ENCODE measurements at places on chromosomes 13 and 19.

- DNase-seq = no peak
Observed at GRCh38 chr13:30997697-30998096, 65.2 kb downstream of the TEX26 start.

DNA sequence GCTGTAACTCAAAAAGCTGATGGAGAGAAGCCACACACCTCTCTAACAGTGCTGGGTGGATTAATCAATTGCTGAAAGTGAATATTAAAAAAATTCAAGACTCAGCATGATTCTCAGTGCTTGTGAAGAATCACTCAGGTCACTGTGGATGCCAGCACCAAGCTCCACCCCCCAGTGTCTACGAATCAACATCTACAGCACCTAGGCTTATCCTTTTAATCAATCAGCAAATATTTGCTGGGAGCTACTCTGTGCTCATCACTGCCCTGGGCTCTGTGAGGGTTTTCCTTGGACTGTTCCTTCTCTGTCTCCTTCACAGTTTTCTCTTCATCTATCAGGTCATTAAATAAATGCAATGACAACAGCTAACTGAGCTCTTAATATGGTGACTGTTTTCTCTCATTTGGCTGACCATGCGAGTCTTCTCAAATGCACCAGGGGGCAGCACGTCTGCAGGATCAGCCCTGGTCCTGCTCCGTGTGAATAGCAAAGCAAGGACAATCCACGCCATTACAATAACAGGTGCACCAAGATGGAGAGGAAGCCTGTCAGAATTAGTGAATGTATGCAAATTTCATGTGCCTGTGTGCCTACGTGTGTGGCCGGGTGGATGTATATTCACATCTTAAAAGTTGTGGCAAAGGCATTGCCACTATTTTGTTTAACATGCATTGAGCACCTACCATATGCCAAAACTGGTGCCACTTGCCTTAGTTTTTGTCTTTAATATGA is 14.6 kb upstream of the C13orf42 start:
- peak; percentile 16 for DNase-seq

DNA sequence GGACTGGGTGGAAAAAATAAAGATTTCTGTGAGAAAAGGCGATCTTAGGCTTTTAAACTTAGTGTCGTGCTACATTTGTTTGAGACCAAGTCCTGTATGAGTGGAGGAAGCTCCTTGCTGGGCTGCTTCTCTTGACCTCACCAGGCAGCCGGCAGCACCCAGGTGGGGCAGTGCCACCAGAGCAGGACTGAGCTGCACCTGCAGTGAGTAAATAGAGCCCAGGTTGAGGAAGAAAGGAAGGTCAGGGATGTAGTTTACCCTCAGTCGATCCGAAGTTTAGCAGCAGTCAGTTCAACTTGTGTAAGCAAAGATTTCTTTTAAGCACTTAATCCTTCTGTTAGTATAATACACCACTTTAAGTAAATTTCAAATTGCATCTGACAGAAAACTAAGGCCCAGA is 13.6 kb downstream of the HNRNPM start:
- DNase-seq = no peak

DNA sequence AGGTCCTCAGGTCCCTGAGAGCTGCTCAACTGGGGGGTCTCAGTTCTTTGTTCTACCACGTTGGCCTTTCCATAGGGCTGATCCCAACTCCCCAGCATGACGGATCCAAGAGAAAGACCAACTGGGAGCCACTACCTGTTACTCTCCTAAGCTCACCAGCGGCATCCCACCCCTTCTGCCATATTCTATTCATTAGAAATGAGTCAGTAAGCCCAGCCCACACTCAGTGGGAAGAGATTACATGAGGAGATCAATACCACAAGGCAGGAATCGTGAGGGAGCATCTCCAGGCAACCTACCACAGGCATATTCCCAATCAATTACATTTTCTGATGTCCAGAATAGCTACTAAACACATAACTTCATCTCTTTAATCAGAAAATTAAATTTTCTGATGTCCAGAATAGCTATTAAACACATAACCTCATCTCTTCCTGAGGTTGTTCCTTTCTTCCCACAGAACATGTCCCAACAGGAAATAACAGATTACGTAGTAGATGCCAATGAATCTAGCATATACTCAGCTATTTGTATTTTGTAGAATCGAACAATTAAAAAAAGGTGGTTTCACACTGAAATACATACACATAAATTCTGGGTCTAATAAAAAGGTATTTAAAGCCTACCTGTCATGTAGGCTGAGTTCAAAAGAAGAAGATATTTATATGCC is 708.1 kb upstream of the ARGLU1 start:
- DNase-seq = no peak

DNA sequence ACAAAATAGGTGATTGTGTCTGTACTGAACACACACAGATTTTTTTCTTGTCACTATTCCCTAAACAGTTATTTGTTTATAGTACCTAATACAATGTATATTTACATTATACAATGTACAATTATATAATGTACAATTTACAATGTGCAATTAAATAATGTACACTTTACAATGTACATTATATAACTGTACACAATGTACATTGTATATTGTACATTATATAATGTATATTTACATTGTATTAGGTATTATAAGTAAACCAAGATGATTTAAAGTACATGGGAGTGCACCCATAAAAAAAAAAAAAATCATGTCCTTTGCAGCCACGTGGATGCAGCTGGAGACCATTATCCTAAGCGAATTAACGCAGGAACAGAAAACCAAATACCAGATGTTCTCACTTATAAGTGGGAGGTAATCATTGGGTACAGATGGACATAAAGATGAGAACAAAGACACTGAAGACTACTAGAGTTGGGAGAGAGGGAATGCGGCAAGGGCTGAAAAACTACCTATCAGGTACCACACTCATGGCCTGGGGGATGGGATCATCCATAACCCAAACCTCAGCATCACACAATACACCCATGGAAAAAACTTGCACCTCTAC is 68.1 kb downstream of the ABCC4 start:
- no peak for DNase-seq

DNA sequence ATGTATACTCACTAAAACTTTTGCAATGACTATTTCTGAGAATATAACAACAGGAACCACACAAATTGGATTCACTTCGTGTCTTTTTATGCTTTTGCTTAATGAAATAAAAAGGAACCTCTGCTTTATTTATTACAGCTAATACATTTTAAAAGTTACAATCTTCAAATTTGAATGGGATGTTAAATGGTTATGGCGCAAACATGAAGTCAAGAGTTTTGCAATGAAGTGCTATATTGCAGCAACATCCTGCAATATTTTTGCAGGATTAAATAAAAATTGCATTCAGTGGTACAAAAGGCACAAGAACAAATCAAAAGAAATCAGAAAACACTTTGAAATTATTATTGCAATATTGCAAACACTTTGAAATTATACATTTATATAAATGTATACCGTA is 1519.0 kb upstream of the MIR17HG start:
- DNase-seq = no peak

GRCh38 chr19:33906578-33907335 is 110.1 kb downstream of the KCTD15 start:
- DNase-seq = no peak

DNA sequence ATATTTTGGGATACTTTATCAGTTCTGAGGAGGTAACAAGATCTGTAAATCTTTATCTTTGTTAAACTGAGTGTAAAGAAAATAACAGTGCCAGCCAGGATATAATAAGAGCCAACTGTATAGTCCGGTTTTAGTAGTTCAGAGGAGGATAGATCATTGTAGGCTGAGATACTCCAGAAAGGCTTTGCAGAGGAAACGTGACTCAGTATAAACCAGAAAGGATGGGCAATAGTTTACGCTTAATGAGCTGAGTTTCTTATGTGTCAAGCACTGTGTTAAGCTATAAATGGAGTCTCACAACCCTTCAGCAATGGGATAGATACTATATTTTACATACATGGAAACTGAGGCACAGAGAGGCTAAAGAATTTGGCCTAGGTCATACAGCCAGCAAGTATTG is 3.8 kb downstream of the RFXAP start:
- DNase-seq = no peak

DNA sequence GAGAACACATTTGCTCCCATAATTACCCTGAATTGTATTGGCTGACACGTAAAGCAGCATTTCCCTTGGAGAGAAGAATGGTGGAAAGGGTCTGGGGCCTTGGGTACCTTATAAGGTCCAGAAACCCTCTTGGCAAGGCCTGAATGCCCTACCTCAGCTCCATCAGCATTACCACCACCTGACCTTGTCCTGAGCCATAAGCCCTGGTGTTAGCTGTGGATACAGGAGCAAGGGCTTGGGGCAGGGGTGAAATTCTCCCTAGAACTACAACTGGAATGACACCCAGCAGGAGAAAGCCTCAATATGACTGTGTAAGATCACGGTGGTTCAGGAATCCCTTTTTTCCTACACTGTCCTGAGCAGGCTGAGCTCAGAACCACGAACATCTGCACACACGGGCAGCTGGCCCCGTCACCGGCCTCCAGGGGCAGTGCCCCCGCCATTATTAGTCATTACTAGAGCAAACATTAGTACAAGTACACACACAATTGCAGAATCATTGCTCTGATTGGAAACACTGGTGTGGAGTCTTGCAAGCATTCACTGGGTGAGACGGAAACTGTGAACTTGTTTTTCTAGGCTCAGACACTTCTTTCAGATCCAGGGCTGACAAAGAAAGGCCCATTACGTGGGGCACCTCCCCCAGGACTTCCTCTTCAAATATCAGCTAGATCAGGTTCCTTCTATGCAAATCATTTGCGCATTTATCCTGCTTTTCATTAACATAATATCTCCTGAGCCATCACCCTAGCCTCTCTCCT is 26.8 kb upstream of the MTIF3 start:
- no peak for DNase-seq

DNA sequence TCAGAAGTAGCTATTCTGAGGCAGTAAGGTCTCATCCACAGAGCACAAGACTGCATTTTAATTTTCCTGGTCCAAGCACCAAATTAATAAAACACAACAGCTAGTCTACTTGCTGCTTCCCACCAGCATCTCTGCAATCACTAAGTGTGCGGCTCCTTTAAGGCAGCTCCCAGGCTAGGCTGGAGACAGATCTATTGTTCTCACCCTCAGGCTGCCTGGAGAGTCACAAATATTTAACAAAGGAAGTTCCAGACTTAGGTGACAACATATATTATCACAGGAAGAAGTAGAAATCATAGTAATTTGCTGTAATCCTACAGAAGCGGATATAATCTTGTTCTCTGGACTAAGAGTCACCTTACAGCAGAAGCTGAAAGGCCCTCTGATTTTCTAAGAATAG is 2.2 kb upstream of the EID2 start:
- DNase-seq = no peak

DNA sequence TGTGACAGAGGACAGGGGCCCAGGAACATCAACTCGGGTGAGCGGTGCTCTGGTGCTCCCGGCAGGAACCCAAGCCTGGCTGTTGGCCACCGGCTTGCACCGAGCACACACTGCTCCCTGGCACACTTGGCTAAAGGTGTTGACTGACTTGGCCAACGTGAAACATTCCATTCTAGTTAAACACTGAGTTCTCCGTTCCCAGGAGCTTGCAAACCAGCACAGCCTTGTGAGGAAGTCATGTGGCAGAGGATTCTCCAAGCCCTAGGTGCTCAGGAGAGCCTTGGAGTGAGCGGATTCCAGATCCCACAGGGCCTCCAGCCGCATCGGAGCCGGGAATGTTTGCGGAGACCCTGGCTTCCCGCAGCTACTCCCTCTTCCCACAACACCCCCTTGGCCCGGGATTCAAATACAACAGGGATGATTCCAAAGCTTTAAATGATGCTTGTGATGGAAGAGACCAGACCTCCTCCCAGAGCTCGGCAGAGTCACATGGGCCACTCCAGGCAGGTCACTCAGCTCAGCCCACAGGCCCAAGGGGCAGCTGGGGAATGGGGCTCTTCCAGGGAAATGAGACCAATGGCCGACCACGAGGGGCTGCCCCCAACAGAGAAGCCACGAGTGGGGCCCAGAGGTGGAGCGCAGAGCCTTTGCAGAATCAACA is 2.9 kb downstream of the C13orf46 start:
- no peak for DNase-seq

- no peak for DNase-seq
Observed at GRCh38 chr19:48962029-48962848, 2.9 kb upstream of the FTL start.
